ENCODE measurements at places on chromosomes 12 and 14. TPM values are rescaled to one million over a fixed set of nuclear protein-coding genes. Genes with fewer than 3 reads are reported as not detected.
A peak's percentile ranks its signal among the peaks of the same experiment; 100 is the strongest.

The DENND5B gene
- 5.5 TPM for total RNA-seq

- DNase-seq, result no peak
Measured at GRCh38 chr12:21695986-21696385, 38.3 kb upstream of the LDHB start.

GRCh38 chr14:89458713-89459420 is 41.8 kb upstream of the FOXN3 start:
- DNase-seq, result no peak

DNA sequence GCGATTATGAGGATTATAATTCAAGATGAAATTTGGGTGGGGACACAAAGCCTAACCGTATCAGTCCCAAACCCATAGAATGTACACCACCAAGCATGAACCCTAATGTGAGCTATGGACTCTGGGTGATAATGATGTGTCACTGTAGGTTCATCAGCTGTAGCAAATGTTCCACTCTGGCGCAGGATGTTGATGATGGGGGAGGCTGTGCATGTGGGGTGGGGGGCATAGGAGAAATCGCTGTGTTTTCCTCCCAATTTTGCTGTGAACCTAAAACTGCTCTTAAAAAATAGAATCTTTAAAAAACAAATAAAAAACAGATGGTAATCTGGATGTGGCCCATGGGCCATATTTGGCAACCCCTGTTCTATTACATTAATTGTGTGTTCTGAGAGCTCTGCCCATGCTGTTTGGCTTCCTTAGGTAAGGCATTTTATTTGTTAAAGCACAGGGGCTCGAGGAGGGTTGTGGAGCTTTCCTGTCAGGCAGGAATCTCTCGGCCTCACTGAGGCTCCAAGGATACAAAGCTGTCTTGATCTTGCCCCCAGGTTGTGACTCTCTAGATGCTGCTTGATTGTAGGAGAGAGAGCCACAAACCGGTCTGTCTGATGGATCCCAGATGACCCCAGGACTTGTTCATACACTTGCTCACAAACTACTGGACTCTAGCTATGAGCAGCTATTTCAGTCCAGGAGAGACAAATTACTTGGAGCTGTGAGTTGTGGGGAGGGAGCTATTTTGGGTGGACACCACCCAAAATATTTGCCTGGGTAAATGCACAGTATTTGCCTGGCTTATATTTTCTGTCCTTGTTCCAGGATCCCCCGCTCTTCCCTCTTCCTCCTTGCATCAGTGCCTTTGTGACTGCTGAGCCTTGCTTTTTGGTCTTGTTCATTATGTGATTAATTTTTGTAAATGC is 340.2 kb downstream of the MED13L start:
- DNase-seq, result peak; percentile 84

- DNase-seq, result no peak
Measured at GRCh38 chr12:83349907-83350611, 663.4 kb downstream of the TMTC2 start.

DNA sequence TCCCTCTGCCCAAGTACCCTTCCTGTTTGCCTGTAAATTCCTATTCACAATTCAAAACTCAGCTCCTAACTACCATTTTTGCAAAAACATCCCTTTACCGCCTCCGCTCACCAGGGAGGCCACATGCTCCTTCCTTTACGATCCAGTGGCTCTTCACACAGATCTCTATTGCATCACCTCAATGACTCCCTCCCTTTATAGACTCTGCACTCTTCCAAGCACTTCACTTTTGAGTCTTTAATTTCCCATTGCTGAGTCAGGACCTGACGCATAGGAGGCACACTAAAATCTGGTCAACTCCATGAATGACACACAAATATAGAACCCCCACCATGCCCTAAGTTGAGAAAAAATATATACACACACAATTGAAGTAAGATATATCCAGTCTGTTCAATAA is 45.9 kb downstream of the PPP1R13B start:
- DNase-seq, result no peak

Measured in lung (tissue), 17 donors.